ENCODE measurements at places on chromosomes 1 and 21.
A peak's percentile ranks its signal among the peaks of the same experiment; 100 is the strongest.

DNA sequence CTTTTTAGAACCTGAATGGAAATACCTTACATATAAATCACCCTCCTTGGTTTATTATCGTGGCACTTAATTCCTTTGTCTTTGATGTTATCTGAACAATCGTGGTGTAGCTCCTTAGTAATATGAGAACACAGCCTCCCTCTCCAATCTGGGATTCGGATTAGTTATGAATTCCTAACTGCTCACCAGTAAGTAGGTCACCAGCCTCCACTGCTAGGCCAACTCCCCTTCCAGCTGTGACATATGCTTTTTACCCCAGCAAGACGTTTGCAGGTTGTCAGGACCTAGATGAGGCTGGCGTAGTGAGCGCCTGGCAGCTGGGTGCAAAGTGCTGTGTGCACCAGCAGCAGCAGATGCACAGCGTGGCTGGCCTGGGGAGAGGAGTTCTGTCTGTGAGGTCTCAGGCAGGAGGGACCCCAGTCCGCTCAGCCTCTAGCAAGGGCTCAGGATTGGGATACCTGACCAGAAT is 38.2 kb downstream of the NTPCR start:
- no peak for DNase-seq

DNA sequence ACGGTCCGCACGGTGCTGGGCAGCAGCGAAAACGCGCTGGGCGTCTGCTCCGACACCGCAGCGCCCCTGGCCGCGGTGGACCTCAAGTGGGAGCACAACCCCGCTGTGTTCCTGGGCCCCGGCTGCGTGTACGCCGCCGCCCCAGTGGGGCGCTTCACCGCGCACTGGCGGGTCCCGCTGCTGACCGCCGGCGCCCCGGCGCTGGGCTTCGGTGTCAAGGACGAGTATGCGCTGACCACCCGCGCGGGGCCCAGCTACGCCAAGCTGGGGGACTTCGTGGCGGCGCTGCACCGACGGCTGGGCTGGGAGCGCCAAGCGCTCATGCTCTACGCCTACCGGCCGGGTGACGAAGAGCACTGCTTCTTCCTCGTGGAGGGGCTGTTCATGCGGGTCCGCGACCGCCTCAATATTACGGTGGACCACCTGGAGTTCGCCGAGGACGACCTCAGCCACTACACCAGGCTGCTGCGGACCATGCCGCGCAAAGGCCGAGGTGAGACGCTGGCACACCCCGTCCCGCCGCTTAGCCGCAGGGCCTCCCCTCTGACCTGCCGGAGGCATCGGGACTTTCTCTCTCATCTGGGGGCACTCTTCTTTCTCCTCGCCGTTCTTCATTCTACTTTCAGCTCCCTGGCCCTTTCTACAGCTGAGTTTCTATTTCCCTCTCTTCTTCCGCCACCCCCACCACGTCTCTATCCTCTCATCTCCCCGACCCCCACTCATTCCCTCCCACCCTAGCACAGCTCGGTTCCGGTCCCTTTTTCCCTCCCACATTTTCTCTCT is 1.0 kb downstream of the NPR1 start:
- DNase-seq, result no peak

- no peak for DNase-seq
Observed at GRCh38 chr1:246454655-246455054, 52.4 kb downstream of the SMYD3 start.

DNA sequence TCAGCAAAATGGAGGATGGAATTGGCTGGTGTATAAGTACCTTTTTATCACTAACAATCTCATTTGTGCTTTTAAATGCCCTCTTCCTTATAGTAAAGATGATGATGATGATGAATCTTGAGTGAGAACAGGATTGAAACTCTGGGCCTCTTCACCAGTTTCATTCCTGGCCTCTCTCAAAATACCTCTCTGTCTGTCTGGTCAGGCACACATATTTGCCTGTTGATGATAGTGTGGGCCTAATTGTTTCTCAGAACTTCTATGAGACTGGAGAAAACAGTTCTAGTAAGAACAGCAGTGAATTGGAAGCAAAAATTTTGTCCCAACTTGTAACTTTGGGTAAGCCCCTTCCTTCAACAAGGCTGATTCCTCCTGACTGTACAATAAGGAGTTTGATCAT is 94.4 kb upstream of the RGS4 start:
- DNase-seq, result no peak

DNA sequence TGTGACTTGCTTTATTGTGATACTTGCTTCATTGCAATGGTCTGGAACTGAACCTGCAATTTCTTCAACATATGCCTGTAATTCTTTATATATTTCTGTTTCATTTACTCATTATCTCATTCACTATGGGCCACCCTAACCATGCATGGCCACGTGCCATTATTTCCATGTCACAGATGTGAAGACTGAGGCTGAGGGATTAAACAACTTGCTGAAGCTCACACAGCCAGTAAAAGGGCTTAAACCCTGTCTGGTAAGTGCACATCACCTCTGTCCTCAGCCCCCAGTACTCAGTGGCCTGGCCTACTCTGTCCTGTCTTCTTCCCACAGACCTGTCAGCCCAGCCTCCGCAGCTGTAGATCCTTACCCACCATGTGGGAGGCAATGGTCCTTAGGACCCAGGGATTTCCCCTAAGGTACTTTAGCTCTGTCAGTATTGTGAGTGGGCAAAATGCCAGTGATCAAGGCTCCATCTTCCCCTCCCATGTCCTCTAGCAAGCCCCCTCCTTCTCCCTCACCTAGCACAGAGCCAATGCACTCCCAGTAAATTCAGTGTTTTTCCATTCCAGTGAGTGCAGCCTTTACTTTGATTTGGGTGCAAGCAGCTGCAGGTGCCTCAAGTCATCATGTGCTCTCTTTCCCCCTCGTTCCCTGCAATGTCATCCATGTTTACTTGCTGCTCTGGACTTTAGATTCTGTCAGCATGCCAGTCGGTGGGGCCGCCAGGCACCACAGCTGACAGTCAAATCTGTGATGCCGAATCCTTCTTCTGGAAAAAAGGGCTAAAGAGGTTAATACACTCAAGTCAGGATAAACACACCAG is 228.2 kb upstream of the PROX1 start:
- DNase-seq, result no peak

GRCh38 chr1:111770916-111771315 is 15.2 kb downstream of the DDX20 start:
- no peak for DNase-seq

DNA sequence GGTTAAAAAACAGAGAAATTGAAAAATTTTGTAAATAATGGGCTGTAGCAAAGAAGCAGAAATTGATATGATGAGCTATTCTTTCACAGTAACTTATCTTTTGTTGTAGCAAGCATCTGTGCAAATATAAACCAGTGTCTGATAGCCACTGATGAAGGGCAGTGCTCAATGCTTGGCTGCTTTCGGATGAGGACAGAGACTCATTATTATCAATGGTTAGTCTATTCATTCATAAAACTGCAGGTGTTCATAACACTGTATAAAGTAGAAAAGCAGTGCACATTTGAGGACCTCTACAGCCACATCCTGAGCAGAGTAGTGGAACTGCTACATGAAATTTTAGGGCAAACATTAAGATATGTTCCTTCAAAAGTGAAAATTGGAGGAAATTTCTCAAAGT is 107.2 kb downstream of the FAF1 start:
- no peak for DNase-seq

GRCh38 chr21:33028773-33029384 is 3.1 kb downstream of the OLIG2 start:
- DNase-seq, result peak; percentile 18

- DNase-seq, result no peak
Observed at GRCh38 chr1:70048336-70049094, 156.9 kb downstream of the LRRC40 start.

GRCh38 chr1:229030630-229031029 is 240.3 kb upstream of the RAB4A start:
- DNase-seq, result no peak

GRCh38 chr1:74396462-74396861 is 115.9 kb downstream of the LRRC53 start:
- no peak for DNase-seq

DNA sequence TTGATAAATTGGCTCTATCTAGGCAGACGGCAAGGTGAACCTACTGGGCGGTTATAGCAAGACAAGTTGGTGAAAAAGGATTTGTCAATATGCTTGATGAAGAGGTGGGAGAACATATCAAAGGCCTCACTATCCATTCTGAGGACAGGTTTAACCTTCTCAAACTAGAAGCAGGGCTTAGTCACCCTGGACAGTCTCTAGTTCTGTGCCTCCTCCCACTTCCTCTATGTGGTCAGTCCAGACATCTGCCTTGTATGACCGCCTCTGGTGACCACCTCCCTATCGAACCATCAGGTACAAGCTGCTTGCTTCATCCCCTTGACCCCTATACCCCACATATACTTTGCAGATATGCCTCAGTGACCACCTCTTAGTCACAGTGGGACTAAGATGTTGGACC is 2.3 kb upstream of the SCYL3 start:
- no peak for DNase-seq

DNA sequence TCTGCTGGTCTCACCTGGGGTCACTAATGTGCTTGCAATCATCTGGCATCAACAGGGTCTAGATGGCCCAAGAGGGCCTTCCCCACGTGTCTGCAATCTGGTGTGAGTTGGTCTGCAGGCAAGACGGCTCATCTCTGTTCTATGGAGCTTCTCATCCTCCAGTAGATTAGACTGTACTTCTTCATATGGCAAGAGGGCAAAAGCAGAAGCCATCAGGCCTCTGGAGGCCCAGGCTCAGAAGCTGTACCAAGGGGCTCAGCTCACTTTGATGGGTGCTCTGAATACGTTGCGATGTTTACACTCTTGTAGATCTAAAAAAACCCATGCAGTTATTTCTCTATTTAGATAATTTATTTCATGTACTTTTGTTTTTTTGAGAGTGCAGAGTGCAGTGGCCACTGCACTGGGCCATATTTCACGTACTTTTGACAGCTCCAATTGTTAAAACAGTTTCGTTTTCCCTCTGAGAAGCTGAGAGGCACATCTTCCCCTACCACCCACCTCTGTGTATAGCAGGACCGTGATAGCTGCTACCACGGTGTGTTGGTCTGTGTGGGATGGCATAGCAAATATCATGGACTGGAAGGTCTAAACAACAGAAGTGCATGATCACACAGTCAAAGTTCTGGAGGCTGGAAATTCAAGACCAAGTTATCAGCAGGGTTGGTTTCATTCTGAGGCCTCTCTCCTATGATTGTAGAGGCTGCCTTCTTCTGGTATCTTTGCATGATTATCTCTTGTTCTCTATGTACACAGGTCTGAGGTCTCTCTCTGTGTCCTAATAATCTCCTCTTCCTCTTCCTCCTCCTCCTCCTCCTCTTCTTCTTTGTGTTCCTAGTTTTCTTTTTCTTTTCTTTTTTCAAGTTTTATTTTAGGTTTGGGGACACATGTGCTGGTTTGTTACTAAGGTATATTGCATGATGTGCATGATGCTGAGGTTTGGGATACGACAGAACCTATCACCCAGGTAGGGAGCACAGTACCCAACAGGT is 17.0 kb downstream of the CITED4 start:
- no peak for DNase-seq

DNA sequence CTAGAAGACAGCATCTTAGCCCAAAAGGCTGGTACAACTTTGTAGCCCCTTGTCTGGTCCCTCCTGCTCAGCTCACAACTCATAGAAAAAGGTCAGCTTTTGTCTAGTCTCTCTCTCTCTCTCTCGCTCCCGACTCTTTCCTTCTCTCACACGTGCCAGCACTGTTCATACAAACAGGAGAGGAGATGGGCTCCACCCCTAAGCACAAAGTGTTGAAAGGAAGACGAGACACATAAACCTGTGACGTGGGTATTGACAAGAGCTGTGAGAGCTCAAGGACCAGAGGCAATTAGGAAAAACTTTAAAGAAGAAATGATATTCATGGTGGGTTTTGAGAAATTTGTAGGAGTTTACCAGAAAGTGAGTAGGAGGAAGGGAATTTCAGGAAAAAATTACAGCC is 23.6 kb upstream of the KCNC4 start:
- no peak for DNase-seq

DNA sequence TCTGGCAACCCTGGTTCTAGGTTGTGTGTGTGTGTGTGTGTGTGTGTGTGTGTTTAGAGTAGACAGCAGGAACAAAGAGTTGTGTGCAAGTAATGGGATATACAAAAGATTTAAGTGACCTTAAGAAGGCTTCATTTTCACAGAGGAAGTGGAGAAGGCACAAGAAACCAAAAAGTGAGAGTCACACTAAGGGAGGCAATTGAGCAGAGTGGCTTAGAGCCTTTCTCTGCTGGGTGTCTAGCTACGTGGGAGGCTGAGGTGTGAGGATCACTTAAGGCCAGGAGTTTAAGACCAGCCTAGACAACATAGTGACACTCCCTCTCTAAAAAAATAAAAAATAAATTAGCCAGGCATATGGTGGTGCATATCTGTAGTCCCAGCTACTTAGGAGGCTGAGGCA is 44.4 kb upstream of the HAO2 start:
- DNase-seq, result no peak

DNA sequence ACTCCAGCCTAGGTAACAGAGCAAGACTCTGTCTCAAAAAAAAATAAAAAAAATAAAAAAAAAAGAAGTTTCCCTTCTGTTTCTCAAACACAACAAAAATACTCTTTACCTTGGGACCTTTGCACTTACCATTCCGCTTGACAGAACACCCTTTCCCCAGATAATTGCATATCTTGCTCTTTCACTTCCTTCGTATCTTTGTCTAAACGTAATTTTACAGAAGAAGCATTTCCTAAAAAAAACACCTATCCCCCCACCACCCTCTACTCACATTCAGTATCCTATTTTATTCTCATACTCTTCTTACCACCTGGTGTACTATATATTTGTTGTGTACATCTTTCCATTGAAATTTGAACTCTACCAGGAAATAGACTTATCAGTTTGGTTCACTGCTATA is 32.7 kb downstream of the ASH1L start:
- no peak for DNase-seq

DNA sequence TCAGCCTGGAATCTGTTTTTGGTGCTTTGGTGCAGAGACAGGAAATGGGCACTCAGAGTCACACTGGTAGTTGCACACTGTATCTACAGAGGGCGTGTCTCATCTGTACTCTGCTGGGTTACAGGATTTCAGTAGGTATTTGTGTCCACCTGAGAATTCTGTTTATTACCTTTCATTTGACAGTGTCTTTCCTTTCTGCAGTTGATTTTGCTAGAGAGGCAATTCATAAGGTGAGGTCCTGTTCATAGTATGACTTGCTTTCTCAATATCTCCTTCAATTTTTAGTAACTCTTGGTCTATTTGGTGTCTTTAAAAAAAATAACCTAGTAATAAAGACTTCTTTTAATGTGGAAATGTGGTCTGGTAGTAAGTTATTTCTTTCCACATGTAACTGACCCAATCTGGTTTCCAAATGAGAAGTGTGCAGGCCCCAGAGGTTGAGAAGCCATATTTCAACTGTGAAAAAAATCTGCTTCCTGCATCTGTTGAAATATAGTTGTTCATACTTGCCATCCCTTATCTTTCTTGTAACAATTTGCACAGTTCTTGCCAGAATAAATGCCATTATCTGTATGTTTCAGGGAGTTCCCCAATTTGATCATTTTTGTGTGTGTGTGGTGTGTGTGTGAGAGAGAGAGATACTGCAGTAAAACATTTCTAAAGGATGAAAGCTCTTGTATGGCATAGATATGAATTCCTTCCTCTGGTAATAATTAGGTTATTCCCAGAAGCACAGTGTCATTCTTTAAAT is 78.4 kb upstream of the DNAJC6 start:
- no peak for DNase-seq

GRCh38 chr1:196608390-196609369 is at the start of gene KCNT2:
TSS of gene KCNT2 (minus strand) at chr1:196608440. CDS start at chr1:196608309, 131 bp downstream.
- peak; percentile 13 for DNase-seq

All from substantia nigra (tissue), 51 donors.